Glutamatergic neuron (in vitro differentiated cells): ENCODE measurements at places on chromosomes 7 and 10. TPM values are rescaled to one million over a fixed set of nuclear protein-coding genes. Genes with fewer than 3 reads are reported as not detected.
A peak's percentile ranks its signal among the peaks of the same experiment; 100 is the strongest.

Gene PRF1
- 2.6 TPM for total RNA-seq

Gene ANXA8
- not detected for total RNA-seq

Gene CCL26
- total RNA-seq = not detected

Gene MMD2
- total RNA-seq = 0.47 TPM

Gene PROSER2
- not detected for total RNA-seq

- H3K4me1 ChIP-seq = peaks cover 21% of the 10 kb centered on the region
- peaks cover 1% of the 10 kb centered on the region for H3K27me3 ChIP-seq
- peak overlapping the region; percentile 44 for H3K27ac ChIP-seq
- H3K36me3 ChIP-seq = peaks cover 8% of the 10 kb centered on the region
These were observed 655.1 kb downstream of the INHBA start for GRCh38 chr7:41047789-41048191.

GRCh38 chr7:120714945-120715344 is 143.0 kb downstream of the TSPAN12 start:
- no peaks in the 10 kb centered on the region for H3K36me3 ChIP-seq
- no peak overlapping the region for H3K4me3 ChIP-seq
- no peaks in the 10 kb centered on the region for H3K27me3 ChIP-seq
- no peak overlapping the region for H3K27ac ChIP-seq
- peaks cover 4% of the 10 kb centered on the region for H3K4me1 ChIP-seq

DNA sequence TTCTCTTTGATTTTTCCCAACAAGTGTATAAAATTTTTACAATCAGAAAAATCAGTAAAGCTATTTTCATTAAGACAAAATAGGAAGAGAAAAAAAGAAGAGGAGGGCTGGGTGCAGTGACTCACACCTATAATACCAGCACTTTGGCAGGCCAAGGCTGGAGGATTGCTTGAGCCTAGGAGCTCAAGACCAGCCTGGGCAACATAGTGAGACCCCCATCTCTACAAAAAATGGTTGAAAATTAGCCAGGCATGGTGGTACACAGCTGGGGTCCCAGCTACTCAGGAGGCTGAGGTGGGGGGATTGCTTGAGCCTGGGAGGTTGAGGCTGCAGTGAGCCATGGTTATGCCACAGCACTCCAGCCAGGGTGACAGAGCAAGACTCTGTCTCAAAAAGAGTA is 172.3 kb downstream of the AKR1D1 start:
- no peak overlapping the region for H3K27ac ChIP-seq
- peaks cover 4% of the 10 kb centered on the region for H3K27me3 ChIP-seq
- H3K4me1 ChIP-seq = peaks cover 6% of the 10 kb centered on the region
- DNase-seq = no peak

- DNase-seq = no peak
- H3K36me3 ChIP-seq = no peaks in the 10 kb centered on the region
- no peaks in the 10 kb centered on the region for H3K27me3 ChIP-seq
- H3K4me3 ChIP-seq = no peak overlapping the region
- H3K4me1 ChIP-seq = no peaks in the 10 kb centered on the region
- H3K27ac ChIP-seq = no peak overlapping the region
These were observed 826 bp downstream of the GIMAP7 start for GRCh38 chr7:150515248-150516147.

DNA sequence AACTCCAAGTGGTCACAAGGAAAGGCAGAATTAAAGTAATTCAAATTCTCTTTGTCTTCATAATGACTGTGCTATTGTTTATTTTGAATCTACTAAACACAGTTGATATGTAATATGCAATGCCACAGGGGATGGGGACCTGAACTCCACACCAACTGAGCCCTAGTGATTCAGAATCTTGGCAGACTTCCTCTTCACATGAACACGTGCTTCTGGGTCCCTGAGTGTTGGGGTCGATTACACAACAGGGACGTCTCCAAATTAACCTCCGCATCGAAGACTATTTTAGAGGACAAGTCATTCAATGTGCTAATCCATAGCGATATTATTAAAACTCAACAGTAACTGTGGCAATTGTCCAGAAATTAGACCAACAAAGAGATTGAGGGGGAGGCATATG is 95.3 kb upstream of the CARD11 start:
- no peak overlapping the region for H3K4me3 ChIP-seq
- peaks cover 5% of the 10 kb centered on the region for H3K27me3 ChIP-seq
- no peak for DNase-seq
- H3K4me1 ChIP-seq = peaks cover 23% of the 10 kb centered on the region
- H3K36me3 ChIP-seq = no peaks in the 10 kb centered on the region

DNA sequence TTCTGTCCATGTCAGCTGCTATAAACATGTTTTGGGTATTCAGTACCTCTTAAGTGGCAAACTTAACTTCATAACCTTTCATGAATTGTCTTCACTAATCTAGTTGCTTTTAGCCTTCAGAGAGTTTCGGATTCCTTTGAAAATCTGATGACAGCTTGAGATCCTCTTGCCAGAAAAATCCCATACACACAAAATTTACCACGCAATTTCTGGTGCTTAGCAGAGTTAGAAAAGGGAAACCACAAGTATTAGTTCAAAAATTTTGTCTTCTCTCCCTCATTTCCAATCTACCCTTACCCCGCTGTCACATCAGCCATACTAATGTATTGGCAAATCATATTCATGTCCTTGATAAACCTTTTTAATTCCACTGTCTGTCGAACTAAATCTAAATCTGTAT is 72.7 kb upstream of the TMEM106B start:
- DNase-seq = no peak
- H3K36me3 ChIP-seq = no peaks in the 10 kb centered on the region
- H3K27me3 ChIP-seq = peaks cover 2% of the 10 kb centered on the region
- H3K27ac ChIP-seq = no peak overlapping the region
- no peaks in the 10 kb centered on the region for H3K4me1 ChIP-seq
